CD4-positive, alpha-beta T cell treated with Interleukin-2 at 100 ng/mL for 4 hours (primary cell): ENCODE measurements at places on chromosomes 4 and X.

GRCh38 chrX:9845578-9845952 is 59.3 kb downstream of the SHROOM2 start:
- DNase-seq = no peak

DNA sequence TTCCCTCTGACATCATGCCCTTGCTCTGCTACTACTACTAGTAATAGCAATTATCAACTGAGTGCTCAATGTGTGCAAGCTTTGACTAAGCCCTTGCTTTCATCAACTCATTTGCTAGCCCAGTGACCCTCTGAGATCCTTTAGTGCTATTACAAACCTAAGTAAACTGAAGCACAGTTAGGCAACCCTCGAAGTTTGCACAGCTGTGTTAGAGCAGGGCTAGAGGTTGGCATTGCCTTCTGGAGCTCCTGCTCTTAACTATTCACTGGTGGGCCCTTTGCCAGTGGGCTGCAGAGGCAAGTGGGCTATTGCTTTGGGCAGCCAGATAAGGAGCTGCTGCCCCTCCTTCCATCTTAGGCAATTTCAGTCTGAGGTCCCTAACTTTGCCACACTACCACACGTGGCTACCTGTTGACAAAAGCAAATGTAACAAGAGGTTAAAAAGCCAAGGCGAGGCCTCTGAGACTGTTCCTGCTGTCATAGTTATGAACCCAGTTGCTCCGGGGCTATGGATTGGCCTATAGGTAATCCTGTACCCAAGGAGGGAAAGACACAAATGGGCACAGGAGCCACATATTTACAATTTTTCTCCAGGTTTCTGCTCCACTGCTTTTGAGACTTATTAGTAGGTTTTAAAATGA is 41.5 kb upstream of the ANKRD50 start:
- no peak for DNase-seq

- DNase-seq = no peak
Observed at GRCh38 chr4:54657185-54657550, 589 bp upstream of the KIT start.

GRCh38 chrX:54529151-54529550 is 868 bp upstream of the GNL3L start:
- DNase-seq = no peak

DNA sequence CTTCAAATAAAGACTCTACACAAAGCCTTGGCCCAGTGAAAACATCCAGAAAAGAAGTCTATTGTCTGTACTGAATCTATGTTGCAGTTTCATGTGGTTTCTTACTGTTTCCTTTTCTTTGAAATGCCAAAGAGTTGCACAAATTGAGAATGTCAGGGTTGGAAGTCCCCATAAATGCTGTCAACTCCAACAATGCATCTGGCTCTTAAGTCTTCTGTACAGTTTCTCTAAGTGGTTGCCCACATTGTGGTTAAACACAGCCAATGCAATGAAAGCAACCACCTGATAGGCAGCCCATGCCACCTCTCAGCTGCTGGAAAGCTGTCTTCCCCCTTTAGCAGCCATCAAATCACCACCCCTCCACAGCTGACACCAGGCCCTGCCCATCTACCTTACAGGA is 67.2 kb upstream of the C1GALT1C1 start:
- peak; percentile 46 for DNase-seq

DNA sequence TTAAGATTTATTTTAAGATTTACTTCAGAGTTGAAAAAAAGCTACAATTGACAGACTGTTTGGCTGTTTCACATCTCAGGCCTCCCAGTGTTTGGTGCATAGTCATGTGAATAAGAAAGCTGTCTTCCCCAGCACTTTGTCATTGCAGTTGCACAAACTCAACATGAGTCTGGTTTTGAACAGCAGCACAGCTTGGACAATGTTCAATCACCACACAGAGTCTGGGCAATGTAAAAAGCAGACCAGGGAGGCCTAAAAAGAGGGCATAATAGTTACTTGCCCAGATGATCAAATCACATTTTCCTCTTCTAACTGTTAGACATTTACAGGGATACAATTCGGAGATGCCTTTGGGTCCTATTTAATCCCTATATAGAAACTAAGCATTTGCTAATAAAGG is 1055.0 kb downstream of the RPA4 start:
- DNase-seq = no peak

GRCh38 chr4:2256156-2256731 is 5.7 kb downstream of the MXD4 start:
- DNase-seq = no peak

- no peak for DNase-seq
Observed at GRCh38 chrX:33156152-33156726, 55.1 kb downstream of the DMD start.

DNA sequence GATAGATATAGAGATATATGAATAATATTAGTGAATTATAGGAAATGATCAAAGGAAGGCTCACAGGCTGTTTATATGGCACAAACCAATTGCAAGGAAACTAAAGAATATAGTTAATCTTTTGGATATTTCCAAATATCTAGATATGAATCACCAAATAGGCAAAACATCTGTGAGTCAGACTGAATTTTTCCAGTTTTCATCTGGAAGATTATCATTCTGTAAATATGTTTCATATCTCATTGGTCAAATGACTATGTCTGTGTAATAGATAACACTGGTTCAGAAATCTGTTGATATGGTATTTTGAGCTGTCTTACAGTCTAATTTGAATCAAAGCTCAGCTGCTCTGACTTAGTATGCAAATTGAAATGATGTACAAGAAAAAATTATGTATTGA is 303.6 kb downstream of the FAM133A start:
- no peak for DNase-seq

- no peak for DNase-seq
Observed at GRCh38 chrX:122907375-122907774, 276.7 kb upstream of the GRIA3 start.

DNA sequence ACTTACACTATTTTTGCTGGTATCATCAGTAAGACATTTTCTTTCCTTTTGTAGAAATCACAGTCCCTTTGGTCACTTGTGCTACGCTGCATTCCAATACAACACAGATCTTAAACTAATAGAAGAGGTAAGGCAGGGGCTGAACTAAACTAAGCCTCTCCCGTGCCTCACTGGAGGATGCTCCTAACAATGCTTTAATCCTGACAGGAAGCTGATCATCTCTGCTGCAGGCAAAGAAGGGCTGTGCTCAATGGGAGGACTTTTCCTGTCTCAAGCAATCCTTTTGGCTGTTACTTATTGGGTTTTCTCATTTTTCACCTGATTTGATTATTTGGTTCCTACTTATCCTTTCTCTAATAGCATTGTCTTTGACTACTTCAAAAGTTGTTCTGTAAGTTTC is 583.1 kb downstream of the INPP4B start:
- DNase-seq = no peak

DNA sequence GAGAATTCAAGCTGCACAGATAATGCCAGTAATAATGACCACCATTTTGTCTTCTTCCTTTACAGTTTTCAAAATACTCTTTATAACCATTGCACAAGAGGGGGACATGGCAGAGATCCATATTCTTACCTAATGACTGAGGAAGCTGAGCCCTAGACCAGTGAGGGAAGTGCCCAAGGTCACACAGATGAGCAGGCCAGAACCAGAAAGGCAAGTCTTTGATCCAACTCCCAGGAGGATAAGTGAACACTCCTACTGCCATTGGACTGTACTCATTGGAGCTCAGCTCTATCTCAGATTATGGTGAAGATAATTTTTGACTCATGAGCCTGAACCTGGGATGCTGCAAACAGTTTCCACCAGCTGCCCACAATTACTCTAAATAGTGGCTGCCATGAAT is 28.6 kb downstream of the AMER1 start:
- DNase-seq = no peak

GRCh38 chrX:19852014-19853005 is 35.1 kb downstream of the SH3KBP1 start:
- DNase-seq = no peak

DNA sequence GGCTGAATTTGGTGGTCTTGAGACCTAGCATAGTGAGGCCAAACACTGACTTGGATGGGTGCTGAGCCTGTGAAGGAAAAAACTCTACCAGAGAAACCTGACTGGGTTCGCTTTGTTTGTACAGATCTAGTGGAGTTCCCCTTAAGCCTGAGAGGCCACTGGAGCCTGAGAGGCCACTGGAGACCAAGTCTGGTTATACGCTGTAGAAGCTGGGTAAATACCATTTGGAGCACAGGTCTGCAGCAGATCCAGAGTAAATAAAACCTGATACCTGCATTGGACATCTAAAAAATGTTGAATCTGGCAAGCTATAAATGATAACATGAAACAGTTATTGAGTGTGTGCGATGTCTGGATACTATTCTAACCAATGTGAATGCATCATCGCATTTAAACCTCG is 104.3 kb upstream of the IGSF1 start:
- DNase-seq = no peak

GRCh38 chr4:184897895-184898294 is 72.1 kb upstream of the ACSL1 start:
- no peak for DNase-seq

GRCh38 chrX:142054094-142054493 is 150.4 kb downstream of the MAGEC1 start:
- no peak for DNase-seq

- no peak for DNase-seq
Observed at GRCh38 chrX:5117816-5118215, 1110.9 kb downstream of the NLGN4X start.

DNA sequence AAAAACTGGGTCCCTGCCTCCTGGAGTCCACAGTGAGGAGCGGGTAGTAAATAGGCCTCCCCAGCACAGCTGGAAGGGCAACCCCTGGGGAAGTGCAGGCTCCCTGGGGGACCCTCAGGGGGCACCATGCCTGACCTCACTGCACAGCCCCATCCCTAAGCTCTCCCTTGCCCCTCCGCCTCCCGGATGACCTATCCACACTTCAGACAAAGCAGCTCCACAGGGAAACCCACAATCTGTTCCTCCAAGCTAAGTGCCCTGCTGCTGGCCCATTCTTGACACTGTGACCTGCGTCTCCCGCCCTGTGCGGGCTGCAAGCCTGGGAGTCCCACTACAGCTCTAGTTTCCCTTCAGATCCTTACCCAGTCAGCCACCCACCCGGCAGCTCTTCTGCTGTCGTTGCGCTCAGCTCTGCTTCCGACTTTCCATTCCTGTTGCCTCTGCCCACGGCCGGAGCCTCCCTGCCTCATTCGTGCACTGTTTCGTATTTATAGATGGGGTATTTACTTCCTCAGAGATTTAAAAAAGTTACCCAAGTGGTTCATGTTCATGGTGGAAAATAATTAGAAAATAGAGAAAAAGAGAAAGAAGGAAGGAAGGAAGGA is 47.0 kb upstream of the STOX2 start:
- no peak for DNase-seq

- no peak for DNase-seq
Observed at GRCh38 chrX:2552621-2553201, 51.9 kb upstream of the DHRSX start.

- peak; percentile 81 for DNase-seq
Observed at GRCh38 chr4:83282049-83282535, 2.5 kb downstream of the COQ2 start.

DNA sequence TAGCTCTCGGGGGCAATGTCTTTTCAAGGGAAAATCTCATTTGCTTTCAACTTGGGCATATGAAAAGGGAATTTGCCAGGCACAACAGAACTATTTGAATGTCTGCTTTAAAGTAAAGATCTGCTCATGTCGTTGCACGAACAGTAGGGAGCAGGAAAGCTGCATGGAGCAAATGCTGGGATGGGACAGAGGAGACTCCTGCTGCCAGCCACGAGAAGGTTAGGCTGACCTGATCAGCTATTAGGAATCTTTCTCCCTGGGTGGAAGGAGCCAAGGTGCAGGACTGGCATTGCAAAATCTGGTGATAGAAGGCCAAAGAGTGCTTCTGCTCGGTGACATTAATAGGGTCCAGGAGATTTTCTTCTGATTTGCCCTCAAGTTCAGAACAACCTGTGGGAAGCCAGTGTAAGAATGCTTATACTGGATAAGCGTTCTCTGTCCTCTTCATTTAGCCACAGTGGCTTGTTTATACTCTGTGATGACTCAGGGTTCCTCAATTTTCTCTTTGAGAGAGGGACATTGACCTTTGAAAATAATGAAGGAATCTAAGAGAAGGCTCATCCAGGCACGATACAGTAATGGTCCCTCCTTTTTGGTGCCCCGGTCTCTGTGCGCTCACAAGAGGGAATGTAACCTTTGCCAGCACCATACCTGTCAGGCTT is 22.9 kb downstream of the FHL1 start:
- DNase-seq = no peak

DNA sequence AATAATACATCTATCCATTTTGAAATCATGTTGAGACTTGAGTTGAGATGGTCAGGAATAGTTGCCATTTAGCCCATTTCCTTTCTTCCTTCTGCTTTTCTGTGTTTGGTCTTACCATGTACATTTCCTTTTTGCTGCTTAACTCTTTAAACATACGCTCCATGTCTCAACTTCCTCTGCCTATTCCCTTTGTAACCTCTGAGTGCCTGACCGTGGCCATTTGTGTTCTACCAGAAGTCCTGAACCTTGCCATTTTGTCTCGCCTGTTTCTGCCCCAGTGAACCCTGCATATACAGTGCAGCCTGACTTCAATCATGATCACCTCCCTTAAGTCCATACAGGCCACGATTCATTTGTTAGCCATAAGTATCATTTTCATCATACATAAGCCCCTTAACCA is 169.0 kb downstream of the RAPGEF2 start:
- DNase-seq = no peak

DNA sequence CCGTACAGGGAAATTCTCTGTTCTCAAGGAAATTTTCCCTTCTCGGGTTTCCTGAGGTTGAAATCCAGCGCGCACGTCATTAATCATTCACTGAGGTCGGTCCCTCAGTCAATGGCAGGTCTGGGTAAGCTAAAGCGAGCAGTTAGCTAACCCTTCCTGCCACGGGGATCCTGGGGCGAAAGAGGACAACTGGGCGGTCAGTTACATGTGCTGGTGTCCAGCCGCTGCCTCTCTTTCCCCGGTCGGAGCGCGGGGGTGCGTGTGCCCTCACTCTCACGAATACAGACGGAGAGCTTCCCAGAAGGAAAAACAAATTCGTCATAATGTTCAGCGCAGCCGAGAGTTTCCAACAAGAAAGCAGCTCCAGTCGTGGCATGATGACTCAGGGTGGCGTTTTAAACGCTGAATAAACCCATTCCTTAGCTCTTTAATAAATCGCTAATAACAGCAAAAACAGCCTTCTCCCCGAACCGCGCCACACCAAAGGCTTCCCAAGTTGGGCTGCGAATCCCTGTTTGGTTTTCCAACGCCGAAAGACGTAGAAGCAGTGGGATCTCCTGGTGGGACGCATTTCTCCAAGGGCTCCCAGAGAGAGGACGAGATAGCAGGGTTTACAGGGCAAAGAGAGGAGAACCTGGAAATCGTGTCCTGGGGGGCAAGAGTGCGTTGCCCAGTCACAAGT is 752 bp upstream of the FGF5 start:
- no peak for DNase-seq

- peak; percentile 81 for DNase-seq
Observed at GRCh38 chr4:151014521-151015458, at the start of gene LRBA. TSS of gene LRBA (minus strand) at chr4:151015284. CDS start at chr4:151014642, 642 bp downstream.

DNA sequence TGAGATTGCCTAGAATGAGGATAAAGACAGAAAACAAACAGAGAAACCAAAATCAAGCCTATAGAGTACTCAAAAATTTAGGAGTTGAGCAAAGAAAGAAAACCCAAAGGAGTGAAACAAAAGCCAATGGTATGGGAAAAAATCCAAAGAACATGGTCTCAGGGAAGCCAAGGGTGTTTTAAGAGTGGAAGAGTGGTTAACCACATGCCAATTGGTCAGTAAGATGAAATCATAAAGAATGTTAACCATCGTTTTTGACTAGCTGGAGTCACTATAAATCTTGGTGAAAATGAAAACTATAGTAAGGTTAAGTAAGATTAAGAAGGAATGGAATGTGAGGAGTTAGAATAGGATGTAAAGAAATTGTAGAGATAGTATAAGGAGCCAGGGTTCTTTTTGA is 64.7 kb upstream of the RPL34 start:
- DNase-seq = no peak

GRCh38 chr4:1316537-1317168 is 27.0 kb downstream of the MAEA start:
- no peak for DNase-seq
